Cortex of kidney (tissue), 1 donor: ENCODE measurements at places on chromosomes 5 and 9.

DNA sequence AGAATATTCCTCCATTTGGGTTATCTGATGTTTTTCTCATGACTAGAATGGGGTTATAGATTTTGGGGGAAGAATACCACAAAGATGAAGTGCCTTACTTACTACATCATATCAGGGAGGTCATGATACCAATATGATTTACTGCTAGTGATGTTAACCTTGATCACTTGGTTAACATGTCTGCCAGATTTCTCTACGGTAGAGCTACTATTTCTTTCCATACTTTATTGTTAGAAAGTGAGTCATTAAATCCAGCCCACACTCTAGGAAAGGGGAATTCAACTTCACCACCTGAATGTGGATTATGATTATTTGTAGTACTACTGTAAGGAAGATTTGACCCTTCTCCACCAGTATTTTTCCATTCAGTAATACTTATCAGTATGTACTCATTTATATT, 64.7 kb downstream of the UBE2R2 start:
- no peak for DNase-seq

DNA sequence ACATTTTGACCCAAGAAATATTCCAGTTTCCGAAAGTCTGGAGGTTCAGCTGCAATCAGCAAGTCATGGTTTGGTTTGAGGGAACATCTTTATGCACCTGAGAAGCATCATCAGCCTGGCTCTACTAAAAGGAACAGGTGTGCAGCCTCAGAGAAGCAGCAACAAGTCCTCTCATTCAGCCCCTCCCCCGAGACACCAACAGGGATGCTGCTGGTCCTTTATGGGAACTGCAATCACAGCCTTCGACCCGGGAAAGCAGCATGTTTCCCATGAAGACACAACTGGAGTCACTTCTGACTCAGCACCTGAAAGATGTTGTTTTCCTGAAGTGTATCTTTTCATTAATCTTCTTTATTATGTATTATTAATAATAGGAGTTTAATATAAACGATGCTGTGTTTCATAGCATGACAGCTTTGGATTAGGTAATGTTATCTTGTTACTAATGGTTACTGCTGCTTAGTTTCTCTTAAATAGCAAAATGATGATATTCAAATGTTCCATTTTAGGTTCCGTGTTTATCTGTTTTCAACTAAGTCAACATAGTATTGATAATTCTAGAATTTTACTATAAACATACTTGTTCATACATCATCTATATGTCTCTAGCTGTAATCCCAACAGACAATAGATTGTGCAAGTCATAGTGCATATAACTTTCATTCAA, 15.6 kb upstream of the NREP start:
- DNase-seq: no peak

- no peak for DNase-seq
These were observed 58.0 kb downstream of the ZNF510 start for GRCh38 chr9:96719921-96720320.

DNA sequence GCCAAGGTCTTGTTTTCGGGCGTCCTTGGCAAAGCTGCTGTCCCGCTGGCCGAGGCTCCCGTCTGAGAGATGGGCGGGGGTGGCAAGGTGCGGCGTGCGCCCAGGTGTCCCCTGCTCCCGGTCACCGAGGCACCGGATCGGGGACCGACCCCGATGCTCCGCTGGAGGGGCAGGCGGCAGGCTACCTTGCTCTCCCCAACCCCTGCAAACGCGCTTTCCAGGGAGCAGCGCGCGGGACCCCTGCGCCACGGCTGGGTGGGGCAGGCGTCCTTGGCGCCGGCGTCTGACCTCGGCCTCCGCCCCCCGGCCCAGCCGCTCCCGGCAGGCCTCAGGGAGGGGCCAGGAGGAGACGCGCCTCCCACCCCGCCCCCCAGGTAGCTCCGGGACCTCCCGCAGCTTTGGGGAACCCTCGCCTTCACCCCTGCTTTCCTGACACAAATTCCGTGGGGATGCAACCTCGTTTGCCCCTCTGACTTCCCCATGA, 551 bp downstream of the N4BP3 start:
- DNase-seq: no peak

DNA sequence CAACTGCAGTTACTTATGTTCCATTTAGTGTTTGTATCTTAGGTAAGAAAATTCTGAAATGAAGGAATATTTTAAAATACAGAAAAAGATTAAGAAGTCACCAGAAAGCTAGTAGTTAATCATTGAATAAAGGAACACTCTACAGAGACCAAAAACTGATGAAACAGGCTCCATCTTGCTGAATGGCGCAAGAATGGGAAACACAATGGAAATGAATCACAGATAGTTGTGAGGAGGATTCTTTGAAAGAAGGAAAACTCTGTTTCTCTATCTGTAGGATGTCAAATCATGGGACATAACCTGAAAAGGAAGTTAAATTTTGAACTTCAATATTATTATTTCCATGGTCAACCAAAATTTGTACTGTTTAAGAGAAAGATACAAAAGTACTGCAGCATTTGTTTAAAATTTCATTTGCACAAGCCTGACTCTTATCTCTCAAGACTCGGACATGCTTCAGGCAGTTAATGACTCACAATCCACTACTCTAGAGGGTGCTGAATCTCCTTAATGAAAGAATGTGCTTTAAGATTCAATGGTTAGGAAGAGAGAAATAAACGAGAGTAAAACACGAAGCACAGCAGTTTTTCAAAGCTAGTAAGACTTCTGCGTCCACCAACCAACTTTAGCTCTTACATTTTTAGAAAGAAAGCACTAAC, 1064.4 kb upstream of the DMAC1 start:
- DNase-seq: no peak

GRCh38 chr9:109418827-109419226, 79.3 kb downstream of the PTPN3 start:
- DNase-seq: no peak

DNA sequence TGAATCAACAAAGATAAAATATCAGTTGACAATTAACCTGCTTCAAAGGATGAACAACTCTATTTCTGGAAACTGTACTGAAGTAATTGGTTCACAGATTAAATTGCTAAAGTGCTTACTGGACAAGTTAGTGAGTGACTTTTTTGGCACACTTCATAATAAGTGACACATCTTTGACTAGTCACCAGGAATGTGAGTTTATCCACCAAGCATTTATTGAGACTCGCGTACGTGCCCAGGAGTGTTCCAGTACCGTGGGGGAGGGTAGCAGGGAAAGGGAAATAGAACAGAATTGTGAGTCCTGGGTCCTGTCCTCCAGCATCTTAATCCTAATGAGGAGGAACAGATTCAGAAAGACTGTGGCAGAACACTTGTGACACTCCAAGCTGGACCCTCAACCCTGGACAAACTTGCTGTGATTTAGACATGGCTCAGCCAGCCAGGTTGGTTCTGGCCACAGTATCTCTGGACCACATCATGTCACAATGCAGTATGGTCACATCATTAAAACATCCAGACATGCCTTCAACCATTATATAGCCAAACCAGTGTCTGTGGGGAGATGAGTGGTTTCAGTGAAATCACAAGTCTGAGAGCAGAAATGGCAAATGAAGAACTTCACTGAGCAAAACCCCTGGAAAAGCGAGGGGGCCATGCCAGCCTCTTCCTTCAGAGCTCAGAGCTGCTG, 623.1 kb downstream of the BNC2 start:
- no peak for DNase-seq

GRCh38 chr5:129569295-129569694, 109.2 kb downstream of the ADAMTS19 start:
- no peak for DNase-seq

GRCh38 chr5:54693936-54694657, 176.5 kb downstream of the SNX18 start:
- DNase-seq: no peak

GRCh38 chr5:56696900-56697299, 118.4 kb upstream of the MAP3K1 start:
- no peak for DNase-seq

DNA sequence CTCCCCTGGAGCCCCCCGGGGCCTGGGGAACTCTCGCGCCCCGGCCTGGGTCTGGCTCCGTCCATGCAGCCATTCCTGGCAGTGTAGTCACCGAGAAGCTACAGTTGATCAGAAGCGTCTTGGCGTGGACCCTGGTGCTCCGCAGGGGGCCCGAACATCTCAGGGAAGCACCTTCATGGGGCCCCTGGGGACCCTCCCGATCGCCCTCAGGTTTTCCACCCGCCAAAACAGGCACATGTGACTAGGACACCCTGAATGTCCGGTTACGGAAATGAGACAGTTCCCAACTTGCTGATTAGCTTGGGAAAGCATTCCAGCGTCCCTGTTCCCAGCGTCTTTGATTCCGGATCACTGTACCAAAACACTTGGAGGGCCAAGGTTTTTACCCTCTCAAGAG, 472 bp downstream of the FBXO4 start:
- DNase-seq: no peak

DNA sequence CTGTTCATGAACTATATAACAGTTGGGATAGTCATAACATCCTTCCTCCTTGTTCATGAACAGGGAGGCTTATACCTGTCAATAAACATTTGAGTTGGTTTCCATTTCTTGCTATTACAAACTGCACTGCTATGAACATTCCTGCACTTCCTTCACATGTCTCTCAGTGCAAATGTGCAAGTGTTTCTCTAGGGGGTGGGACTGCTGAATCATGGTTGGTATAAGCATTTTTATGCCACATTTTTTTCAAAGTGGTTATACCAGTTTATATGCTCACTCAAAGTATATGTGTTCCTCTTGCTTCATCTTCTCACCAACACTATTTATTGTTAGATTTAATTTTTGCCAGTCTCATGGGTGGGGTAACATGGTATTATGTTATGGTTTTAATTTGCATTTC, 25.8 kb upstream of the TPD52L3 start:
- DNase-seq: no peak

- DNase-seq: no peak
These were observed 425.6 kb upstream of the MEF2C start for GRCh38 chr5:89308606-89309040.

- no peak for DNase-seq
These were observed 58.3 kb downstream of the EGFLAM start for GRCh38 chr5:38316544-38317224.

DNA sequence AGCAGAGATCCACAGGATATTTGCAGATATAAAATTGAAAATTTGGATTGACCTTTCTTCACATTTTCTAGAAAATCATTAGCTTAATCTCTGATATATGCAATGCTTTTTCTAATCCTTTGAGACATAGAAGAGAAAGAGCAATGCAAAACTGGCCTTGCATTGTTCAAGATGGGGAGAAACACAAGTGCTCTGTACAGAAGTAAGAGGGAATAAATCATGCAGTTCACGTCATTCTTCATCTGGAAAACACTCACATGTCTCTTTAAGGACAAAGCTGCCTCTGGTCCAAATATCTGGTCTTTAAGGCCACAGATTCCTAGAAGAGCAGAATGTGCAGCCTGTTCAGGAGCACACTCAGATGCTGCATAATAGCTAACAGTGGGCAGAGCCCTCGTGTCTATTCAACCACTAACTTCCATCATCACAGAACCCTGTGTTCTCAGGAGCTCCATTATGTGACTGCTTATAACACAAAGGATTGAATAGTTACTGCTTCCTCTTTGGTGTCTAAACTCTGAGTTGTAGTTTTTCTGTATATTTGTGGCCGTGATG, 277.5 kb downstream of the PLK2 start:
- no peak for DNase-seq

GRCh38 chr5:14825977-14826376, 45.6 kb downstream of the ANKH start:
- DNase-seq: no peak

DNA sequence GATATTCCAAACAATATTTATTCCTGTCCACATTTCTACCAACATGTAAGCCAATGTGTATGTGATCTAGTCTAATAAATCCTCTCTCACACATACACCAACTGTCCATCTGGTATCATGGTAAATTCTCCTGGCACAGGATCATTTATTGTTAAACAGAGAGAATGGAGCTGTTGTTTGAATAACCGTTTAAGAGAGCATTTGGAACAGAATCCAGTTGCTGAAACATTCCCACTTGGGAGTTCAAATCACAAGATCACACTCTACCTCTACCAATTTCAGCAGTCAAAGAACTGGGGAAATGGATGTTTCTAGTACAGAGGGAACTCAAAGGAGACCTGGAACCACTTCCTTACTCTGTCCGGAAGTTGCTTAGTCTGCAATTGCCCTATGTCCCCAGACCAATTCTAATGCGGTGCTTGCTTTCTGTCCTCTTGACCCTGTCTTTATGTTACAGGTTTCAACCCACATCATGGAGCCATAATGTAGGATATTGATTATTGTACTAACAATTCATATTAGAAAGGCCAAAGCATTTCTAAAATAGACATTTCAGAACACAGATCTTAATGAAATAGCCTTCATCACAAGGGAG, 488.4 kb downstream of the SEMA5A start:
- DNase-seq: no peak

DNA sequence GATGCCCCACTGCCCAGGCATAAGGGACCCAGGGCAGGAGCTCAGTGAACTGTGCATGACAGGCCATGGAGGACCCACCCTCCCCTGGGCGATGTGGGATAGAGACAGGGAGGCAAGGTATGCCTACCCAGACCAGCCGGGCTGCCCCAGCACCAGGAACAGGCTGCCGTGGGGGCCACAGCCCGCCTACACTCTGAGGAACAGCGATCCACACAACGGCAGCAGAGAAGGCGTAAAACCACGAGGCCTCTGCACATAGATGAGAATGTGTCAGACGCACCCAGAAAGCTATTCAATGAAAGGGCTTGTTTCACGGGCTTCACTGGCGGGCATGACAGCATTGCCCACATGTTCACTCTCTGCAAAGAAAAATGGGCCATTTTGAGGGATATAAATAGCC, 49.5 kb downstream of the SEMA4D start:
- no peak for DNase-seq

GRCh38 chr9:76215066-76215465, 179.2 kb downstream of the RFK start:
- no peak for DNase-seq

- no peak for DNase-seq
These were observed 857 bp downstream of the ADAM19 start for GRCh38 chr5:157574456-157575380.

DNA sequence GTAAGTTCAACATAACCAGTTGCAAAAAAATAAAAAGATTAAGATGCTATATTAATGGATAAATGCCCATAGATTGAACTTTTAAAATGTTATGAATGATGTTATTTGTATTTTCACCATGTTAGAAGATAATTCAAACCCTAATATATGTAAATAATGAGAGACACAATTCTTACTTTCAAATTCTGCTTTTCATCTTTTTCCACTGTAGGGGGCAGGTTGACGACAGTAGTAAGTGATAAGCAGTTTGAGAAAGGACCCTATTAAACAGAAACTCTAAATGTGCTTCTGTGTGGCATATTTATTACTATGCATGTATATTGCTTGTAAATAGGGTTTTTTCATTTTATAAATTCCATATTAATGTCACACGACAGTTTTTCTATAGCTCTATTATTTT, 591.1 kb downstream of the SEMA5A start:
- no peak for DNase-seq

GRCh38 chr5:40386289-40386688, 293.4 kb upstream of the PTGER4 start:
- no peak for DNase-seq
